MCF 10A (cell line): ENCODE measurements at places on chromosomes 11 and 22. TPM values are rescaled to one million over a fixed set of nuclear protein-coding genes. Genes with fewer than 3 reads are reported as not detected.

DNA sequence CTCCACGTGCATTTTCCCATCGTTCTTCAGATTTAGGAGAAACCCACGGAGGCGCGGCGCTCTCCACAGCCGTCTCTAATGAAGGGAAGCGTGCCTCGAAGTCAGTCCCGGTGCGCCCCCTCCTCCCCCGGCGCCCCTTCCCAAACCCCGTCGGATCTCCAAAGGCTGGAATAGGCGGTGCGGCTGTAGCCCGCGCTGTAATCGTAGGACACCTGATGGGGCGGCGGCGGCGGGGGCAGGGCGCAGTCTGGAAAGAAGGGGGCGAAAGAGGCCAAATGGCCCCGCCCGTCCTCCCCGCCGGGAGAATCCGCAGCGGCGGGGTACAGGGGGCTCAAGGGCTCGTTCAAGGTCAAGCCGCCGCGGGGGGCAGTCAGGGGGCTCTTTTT lies 1.3 kb downstream of the FAM181B start:
- DNase-seq: no peak

DNA sequence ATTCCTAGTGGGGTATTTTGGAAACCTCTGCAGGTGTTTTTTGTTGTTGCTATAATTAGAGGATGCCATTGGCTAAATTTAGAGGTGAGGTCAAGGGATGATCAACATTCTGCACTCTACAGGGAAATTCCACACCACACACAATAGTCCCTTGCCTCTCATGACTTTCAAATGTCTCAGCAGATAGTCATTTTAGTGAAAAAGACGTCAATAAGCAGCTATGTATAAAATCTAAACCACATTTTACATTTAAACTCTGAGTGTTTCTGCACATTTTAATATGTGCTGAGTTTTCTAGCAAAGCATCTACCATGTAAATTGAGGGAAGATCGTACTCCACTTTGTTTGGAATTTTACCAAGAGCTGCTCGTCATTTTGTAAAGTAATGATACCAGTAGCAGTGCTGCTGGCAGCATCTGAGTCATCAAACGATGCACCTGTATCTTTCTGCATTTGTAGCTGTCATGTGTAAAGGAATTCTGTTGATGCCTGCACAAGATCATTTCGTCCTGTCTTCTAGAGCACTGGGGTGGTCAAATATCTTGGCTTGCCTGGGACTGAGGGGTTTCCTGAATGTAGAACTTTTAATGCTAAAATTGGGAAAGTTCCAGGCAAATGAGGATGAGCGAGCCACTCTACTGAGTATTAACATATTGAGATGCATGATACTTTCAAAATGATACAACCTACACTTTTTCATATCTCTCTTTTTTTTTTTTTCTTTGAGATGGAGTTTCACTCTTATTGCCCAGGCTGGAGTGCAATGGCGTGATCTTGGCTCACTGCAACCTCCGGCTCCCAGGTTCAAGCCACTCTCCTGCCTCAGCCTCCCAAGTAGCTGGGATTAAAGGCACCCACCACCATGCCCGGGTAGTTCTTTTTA lies 414.5 kb upstream of the SYN3 start:
- no peak for DNase-seq

DNA sequence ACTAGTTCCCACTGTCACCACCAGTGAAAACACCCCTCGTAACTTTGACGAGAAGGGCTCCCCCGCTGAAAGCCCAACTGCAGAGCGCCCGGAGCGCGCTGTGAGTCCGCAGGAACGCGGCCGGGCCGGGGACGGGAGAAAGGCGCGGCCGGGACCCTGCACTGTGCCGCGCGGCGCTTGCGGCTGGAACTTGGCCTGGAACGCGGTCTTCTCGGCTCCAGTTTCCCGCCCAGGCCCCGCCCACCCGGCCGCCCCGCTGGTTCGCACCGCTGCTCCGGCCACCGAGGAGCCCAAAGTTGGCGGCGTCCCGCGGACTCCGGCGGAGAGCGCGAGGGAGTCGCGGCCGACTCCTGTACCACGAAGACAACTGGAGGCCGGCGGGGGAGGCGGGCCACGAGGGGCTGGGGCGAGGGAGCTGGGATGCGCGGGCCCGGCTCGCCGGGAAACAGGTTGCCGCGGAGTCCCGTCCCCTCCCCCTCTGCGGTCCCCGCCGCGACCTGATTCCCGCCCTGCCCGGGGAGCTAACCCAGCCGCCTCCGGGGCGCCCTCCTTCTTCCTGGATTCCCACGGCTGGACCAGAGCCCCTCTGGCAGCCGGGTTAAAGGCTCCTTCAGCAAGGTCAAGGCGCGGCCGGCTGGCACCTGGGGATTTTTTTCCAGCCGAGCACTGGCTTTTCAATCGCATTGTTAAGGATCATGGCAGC lies 3.4 kb downstream of the TENM4 start:
- DNase-seq: peak; percentile 64

DNA sequence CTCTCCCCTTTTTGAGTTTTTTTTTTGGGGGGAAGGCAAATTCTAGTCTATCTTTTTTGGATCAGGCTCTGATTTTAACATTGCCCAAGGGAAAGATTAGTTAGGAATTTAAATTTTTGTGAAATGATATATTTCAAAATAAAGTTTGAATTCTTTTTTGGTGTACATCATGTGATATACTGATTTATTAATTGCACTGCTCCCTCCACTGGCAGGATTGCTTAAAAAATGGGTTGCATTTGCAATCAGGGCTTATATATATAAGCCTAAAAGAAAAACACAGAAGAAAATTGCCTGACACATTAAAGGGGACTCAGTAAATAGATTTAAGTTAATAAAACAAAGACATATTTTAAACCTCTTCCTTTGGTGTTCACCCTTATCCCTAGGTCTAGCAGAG lies 1.2 kb downstream of the DYNC2H1 start:
- DNase-seq: peak; percentile 39

DNA sequence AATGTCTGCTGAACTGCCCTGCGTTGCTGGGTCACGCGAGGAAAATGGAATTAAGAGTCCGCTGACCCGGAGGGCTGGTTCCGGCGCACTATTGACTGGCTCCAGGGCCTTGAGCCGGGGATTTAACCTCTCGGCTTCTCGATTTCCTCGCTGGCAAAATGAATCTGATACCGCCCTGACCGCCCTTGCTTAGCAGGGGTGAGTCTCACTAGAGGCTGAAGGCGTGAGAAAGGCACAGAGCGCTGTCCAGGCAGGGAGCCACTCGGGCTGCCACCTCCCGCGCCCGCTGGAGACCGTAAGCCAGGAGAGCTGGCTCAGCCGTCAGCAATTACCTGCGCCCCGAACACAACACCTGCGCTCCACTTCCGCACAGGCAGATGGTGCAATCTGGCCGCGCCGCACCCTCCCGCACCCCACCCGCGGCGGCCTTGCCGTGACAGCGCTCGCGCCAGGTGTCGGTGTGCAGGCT lies 65.6 kb downstream of the BUD13 start:
- DNase-seq: no peak

- DNase-seq: no peak
These were observed 312.3 kb downstream of the MN1 start for GRCh38 chr22:27489178-27489675.

- DNase-seq: no peak
These were observed 612.3 kb downstream of the INSC start for GRCh38 chr11:15726893-15727519.

- DNase-seq: no peak
These were observed 180.0 kb upstream of the C11orf58 start for GRCh38 chr11:16558494-16558893.

- DNase-seq: no peak
These were observed 29.2 kb downstream of the A4GALT start for GRCh38 chr22:42691440-42691839.

Gene RRAS2
- total RNA-seq: 128 and 145 TPM in 2 replicates

Gene HBG2
- total RNA-seq: not detected in 2 replicates

Gene RAG2
- total RNA-seq: not detected in 2 replicates

Gene FAM83F
- 33.1 and 41.3 TPM in 2 replicates for total RNA-seq

Gene TH
- total RNA-seq: 0.20 and 1.1 TPM in 2 replicates
